Stimulated activated naive CD4-positive, alpha-beta T cell (primary cell): ENCODE measurements at places on chromosomes 4 and X.

GRCh38 chr4:184408684-184409081 is 65.7 kb downstream of the IRF2 start:
- DNase-seq, result no peak

DNA sequence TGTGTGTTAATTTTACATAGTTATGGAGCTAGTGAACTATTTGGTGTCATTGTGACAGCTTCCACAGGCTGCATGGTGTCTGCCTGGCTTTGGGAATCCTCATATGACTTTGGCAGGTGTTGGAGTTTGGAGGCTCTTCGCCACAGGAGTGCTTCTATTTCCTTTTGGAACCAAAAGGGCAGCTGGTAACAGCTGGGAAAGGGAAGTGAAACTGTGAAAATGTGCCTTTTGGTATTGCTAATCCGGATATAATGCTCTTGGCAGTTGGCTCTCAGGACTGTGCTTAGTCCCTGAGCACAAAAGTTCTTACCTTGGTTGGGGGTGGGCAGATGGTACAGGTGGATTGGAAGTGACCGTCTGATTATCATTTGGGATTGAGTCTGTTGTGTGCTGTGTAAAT is 18.1 kb downstream of the OFD1 start:
- no peak for DNase-seq

DNA sequence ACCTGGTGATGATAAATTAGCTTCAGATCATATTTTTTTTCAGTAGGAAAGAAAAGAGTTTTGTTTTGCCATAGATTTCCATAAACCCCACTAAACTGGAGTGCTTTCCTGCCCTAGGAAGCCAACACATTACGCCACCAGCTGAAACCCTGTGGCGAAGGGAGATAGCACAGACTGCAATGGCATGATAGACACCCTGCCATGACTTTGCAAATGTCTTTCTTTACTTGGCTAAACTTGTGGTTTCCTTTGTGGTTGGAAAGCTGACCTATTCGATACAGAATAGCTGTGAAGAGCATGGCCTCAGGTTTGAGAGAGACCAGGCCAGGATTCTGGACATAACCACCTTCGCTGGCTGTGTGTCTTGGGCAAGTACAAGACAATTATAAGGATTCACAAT is 19.1 kb downstream of the MFAP3L start:
- DNase-seq, result no peak

DNA sequence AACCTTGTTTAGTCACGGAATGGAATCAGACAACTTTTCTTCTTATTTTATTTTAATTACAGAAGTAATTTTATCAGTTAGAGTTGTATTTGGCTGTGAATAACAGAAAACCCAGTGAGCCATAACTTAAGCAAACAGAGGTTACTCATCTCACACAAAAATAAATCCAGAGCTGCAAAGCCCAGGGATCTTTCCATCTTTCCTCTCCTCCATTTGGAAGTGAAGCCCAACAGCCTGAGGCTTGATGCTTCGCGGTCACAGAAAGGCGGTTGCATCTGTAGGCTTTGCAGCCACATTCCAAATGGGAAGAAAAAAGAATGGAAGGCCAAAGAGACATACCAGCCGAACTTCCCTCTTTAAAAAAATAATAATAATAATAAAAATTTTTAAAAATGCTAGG is 22.6 kb downstream of the CHRNA9 start:
- DNase-seq, result no peak

- no peak for DNase-seq
Observed at GRCh38 chr4:40446839-40447238, 111.7 kb downstream of the CHRNA9 start.

DNA sequence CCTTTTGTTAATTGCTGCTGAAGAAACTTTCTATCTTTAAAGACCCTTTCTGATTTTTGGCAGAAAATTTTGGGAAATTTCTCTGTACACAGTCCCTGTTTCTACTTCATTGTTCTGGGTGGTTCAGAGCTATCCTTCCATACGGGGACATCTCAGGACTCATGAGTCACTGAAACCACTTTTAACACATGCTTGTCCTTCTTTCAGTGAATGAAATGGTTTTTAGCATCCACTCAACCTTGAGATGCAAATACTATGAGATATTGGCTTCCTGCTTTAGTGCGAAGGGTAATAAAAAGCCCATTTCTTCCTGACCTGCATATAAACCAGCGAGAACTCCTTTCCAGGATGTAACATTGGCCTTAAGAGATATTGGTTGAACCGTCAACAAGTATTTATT is 158.0 kb downstream of the REPS2 start:
- DNase-seq, result no peak

DNA sequence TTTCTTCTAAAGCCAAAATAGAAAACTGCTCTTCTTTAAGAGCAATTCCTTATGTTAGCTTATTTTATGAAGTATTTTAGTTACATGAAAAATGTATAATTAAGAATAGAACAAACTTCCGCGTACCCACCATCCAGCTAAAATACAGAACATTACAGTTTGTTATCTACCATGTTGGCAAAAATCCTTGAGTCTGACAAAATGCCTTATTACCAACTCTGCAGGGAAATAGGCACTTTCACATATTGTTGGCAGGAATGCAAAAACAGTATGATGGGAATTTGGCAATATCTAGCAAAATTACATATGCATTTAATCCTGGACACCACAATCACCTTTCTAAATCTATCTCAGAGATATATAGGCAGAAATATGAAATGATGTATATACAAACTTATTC is 32.4 kb upstream of the SLAIN2 start:
- DNase-seq, result no peak

DNA sequence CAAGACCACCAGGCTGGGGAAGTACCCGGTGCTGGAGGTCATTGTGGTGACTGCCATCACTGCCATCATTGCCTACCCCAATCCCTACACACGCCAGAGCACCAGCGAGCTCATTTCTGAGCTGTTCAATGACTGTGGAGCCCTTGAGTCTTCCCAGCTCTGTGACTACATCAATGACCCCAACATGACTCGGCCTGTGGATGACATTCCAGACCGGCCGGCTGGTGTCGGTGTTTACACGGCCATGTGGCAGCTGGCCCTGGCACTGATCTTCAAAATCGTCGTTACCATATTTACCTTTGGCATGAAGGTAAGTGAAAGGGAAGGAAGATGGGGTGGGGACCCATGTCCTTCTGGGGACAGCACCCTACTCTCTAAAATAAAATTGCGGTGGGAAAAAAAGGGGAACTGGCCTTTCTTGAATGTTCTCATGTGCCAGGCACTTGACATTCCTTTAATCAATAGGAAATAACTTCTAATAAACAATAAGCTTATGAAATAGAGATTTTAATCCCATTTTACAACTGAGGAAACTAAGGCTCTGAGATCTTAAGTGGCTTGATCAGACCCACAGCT is 51.6 kb downstream of the CLCN4 start:
- no peak for DNase-seq

DNA sequence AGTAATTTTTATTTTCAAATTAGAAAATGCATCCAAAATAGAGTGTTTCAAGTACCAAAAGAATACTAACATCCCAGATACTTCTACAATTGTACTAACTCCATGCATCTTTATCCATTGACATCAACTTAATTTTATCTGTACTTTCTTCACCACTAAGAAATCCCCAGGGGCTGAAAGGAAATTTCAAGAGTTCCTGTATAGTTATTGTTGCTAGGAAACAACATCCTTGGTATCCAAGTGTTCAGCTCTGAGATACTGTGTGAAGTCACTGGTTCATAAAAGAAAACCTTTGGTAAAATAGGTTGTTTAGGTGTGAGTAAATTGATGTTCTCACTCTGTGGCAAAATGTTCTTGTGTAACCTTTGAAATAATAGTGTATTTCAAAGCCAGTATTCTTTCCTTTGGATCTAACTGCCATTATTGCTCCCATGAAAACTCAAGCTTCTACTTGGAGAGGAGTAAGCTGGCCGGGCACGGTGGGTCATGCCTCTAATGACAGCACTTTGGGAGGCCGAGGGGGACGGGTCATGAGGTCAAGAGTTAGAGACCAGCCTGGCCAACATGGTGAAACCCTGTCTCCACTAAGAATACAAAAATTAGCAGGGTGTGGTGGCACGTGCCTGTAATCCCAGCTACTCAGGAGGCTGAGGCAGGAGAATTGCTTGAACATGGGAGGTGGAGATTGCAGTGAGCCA is 72.9 kb downstream of the COMMD8 start:
- no peak for DNase-seq

DNA sequence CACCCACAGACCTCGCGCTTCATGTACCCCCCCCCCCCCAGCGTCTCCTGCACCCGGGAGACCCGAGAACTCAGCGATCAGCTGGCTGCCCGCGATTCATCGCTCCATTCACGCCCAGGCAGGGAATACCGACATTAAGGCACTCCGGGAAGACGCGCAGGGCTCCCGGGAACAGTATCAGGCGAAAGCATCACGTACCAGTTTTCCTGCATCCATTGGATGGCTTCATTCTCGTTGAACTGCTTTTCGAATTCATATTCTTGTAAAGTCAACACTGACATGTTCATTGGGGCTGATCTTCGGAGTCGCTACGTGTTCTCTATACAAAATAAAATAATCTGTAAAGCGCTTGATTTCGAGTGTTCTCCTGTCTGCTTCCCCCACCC is 373 bp downstream of the ELOVL6 start:
- DNase-seq, result peak; percentile 16

- DNase-seq, result no peak
Observed at GRCh38 chrX:119900976-119901375, 5.3 kb downstream of the AKAP14 start.

- no peak for DNase-seq
Observed at GRCh38 chr4:114368751-114369150, 229.9 kb upstream of the UGT8 start.

DNA sequence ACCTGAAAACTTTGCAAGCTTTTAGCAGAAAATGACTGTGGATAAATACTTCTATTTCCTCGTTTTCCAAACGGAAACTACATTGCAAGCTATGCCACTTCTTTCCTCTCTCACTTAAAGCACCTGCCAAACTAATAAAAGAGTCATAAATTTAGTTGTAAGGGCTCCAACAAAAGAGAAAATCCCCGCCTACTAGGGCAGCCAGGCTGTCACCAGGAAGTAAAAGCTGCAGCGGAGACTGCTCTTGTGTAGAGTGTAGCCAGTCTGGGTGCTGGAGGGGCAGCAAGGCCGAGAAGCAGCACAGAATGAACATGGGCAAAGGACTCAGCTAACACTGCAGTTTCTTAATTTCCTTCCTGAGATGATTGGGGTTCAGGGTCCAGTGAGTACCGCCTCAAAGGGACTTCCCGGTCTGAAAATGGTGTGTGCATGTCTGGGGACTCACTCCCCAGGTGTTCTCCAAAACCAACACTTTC is 89.3 kb upstream of the MAML3 start:
- peak; percentile 3 for DNase-seq

DNA sequence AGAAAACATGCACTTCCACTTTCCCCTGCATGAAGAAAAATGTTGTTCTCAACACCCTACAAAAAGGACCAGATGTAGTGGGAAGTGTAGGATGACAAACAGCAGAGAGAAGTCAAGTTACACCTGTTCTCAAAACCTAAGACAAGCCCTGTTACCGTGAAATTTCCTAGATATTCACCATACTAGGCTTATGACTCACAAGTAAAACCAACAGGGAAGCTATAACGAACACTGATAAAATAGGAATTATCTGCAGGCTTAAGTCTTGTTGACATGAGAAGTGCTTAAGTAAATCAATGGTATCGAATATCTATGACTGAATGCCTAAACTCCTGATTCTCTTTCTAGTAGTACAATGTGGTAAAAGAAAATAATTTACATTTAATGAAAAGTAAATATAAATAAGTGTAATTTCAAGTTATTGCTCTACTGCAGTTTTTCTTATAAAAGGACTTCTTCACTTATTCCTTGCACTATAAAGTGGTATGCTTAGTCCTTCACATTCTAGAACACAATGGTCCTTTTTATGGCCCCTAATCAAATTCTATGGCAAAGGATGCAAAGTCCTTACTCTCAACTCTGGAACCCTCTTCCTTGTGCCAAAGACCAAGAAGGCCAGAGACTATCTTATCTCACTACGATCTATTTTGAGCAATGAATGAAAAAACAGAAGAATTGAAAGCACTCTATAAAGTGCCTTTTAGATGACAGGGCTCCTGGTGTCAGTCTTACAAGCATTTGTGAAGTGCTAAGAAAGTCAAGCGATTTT is 19.6 kb downstream of the AP1S2 start:
- DNase-seq, result no peak

DNA sequence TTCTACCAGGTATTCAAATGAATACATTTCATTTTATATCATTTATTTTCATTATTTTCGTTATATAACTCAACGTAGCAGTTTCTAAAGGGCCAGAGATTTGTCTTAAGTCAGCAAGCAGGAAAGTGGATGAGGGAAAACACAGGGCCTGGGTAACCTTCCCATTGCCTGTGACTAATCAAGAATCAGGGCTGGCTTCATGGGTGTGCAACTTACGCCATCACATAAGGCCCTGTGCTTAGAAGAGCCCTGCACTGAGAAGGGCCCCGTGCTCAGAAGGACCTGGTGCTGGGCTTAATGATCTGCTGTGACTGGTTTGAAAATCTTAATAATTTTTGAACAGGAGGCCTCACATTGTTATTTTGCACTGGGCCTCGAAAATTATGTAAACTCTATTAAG is 65.4 kb upstream of the FAM9C start:
- DNase-seq, result no peak

DNA sequence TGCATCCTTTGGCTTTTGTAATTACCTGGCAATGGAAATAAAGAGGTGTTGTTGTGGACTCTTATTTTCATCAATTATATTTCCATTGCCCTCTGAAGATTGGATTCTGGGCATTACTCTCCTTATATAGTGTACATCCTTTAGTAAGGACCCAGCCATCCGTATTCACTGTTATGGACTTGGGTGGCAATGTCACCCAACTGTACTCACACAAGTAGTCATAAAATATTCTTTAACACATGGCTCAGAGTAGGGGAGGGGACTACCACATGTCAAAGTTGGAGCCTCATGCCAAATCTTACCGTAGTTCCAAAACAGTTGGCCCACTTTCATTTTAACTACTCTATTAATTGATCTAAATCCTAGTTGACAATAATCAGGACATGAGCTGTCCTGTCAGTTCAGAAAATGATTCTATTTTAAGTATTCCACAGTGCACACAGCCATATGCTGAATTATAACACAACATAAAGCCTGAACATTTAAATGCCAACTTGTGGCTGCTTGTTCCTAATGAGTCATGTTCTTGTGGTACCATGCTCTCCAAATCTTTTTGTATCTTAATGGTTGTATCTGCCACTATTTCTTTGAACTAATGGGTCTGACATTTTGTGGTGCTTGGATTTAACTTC is 4.9 kb downstream of the FRAS1 start:
- DNase-seq, result no peak

GRCh38 chr4:1413687-1414479 is 7.6 kb upstream of the NKX1-1 start:
- DNase-seq, result no peak

- no peak for DNase-seq
Observed at GRCh38 chr4:129645461-129645860, 549.5 kb downstream of the C4orf33 start.

- no peak for DNase-seq
Observed at GRCh38 chrX:150533863-150534262, 34.6 kb upstream of the MTM1 start.

DNA sequence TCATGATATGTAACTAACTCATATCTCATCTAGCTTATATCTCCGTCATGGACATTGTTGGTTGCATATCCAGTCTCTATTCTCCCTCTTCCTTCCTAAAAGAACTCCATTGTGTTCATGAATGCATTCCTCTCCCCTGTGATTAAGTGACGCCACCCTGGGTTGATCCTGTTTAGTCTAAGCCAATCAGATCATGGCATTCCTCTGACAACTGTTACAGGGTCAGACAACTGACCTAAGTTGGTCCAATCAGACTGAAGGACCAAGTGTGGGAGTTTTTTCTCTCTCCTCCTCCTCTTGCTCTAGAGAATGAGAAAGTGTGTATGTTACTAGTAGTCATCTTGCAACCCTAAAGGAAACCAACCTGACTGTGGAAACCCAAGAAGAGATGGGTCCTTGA is 3.6 kb downstream of the APOO start:
- no peak for DNase-seq
